Activated CD4-positive, alpha-beta T cell treated with anti-CD3 and anti-CD28 coated beads, Interleukin-2, amount 50 U/mL, for 24 hours (primary cell): ENCODE measurements at places on chromosomes 2 and 18.

DNA sequence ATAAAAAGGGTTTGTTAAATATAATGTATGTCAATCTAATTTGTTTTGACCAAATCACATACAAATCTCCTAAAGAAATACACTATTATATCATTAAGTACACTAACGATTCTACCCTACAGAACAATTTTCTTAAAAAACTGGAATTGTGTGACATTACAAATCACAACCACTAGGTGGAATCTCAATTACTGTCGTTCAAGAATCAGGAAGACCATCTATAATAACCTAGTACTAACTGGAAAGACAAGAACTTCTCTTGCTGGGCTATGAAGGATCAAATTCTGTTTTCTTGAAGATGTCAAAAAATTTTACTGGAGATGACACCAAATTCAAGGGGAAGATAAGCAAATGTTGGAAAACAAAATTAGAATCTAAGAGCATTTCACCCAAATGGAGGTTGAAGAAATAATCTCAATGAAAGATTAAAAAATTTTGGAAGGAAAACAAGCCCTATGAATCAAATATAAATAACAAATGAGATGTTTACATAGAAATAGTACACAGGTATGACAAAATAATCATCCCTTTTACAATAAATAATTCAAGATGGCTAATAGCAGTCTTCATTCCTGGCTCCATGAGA is 110.9 kb downstream of the STK39 start:
- no peak for DNase-seq

GRCh38 chr2:154960802-154961583 is 262.5 kb downstream of the KCNJ3 start:
- no peak for DNase-seq

DNA sequence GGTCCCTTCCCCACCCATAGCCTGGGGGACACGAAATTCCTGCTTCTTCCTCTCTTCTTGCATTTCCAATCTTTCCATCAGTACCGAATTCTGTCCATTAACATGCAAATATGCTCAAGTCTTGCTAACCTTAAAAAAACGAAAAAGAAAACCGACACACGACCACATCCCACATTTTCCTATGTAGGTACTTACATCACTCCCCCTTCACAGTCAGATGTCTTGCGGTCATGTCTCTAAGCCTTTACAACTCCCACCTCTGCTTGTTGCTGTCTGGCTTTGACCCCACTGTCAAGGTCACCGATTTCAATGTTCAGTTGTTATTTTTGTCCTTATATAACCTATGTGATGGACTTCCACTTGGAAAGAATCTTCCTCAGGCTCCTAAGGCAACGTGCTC is 219.4 kb downstream of the NAPG start:
- no peak for DNase-seq

- DNase-seq = no peak
Observed at GRCh38 chr2:235939471-235939870, 228.7 kb downstream of the GBX2 start.

DNA sequence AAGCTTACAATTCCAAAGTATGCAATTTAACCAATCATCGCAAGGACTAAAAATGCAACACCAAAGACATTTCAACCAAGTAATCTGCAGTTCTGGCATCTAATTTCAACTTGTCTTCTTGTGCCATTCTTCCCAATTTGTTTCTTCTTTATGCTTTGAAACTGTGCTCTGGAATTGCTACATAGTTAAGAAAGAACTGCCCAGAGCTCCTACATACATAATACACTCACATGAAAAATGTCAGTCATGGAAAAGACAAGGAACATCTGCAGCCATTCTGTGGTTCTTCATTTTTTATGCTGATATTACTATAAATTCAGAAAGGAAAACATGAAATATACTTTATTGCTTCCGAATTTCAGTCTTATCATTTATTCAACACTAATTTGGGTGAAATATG is 4.4 kb downstream of the EPB41L3 start:
- DNase-seq = no peak

GRCh38 chr2:46488389-46488788 is 9.0 kb downstream of the TMEM247 start:
- no peak for DNase-seq

- no peak for DNase-seq
Observed at GRCh38 chr2:18814387-18814786, 225.0 kb upstream of the NT5C1B start.
